Kasumi-1 (cell line): ENCODE measurements at places on chromosomes 2 and 18.
A peak's percentile ranks its signal among the peaks of the same experiment; 100 is the strongest.

- DNase-seq, result no peak
Observed at GRCh38 chr18:45463451-45463850, 151.8 kb upstream of the SLC14A2 start.

DNA sequence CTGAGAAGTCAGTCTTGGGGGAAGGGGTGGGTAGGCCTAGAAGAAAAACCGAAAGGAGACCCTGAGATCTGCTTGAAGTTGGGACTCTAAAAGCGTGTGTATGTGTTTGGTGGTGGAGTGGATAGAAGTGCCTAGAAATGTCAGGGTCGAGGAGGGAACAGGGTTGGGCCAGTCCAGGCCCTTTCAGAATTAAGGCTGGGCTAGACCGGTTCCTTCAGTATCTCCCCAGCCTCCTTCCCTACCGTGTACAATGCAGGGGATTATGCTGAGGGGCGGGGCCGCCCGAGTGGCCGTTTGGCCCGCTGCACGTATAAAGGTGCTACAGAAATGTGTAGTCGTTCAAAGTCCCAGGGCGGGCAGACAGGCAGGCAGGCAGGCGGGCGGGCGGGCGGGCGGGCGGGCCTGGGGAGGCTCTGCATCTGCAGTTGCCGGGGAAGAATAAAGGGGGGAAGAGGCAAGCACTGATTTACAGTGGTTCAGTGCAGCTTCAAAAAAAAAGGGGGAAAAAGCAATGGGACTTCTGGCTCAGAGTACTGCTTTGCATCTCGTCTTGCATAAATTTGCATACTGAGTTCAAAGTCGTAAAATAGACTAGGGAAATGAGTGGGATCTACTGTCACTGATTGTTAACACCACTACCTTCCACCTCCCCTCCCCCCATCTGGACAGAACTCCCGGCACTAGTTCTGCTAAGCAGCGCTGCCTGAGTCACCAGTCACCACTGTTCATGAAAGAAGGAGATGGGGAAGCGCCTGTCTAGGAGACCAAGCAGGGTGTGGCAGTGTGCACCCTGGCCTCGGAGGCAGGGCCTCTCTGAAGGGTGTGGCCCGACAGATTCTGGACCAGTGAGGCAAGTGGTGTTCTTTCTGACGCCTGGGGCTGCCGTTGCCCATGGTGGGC lies 3.6 kb downstream of the IGFBP2 start:
- DNase-seq, result no peak

GRCh38 chr2:201517094-201517493 lies 65.6 kb downstream of the STRADB start:
- DNase-seq, result no peak

DNA sequence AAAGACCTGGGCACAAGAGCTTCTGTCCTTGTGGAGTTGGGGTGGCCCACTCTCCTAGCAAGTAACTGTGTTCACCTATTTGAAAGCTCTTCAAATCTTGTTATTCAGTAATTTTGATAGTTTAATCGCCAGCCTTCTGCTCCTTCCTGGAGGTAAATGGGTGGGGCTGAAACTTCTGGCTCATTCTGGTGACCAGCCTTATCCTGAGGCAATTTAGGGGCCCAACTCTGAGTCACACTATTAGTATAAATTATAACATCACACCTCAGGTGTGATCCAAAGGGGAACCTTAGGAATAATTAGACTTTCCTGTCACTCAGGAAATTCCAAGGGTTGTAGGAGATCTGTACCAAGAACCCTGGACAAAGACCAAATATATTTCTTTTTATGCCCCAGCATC lies 255.8 kb upstream of the RGPD4 start:
- no peak for DNase-seq

DNA sequence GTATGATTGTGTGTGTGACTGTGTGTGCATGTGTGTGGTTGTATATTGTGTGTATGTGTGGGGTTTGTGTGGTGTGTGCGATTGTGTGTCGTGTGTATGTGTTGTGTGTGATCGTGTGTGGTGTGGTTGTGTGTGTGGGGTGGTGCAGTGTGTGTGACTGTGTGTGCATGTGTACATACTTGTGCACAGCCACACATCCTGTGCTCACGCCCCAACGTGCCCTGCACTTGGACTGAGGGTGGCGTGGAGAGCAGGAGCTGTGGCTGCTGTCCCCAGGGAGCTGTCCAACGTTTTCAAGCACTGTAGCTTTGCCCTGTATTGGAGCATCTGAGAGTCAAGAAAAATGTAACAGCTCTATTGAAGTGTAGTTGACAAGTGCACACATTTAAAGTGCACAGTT lies 243.2 kb upstream of the HDAC4 start:
- no peak for DNase-seq

- peak; percentile 39 for DNase-seq
Observed at GRCh38 chr2:223918671-223919134, 26.4 kb downstream of the WDFY1 start.

DNA sequence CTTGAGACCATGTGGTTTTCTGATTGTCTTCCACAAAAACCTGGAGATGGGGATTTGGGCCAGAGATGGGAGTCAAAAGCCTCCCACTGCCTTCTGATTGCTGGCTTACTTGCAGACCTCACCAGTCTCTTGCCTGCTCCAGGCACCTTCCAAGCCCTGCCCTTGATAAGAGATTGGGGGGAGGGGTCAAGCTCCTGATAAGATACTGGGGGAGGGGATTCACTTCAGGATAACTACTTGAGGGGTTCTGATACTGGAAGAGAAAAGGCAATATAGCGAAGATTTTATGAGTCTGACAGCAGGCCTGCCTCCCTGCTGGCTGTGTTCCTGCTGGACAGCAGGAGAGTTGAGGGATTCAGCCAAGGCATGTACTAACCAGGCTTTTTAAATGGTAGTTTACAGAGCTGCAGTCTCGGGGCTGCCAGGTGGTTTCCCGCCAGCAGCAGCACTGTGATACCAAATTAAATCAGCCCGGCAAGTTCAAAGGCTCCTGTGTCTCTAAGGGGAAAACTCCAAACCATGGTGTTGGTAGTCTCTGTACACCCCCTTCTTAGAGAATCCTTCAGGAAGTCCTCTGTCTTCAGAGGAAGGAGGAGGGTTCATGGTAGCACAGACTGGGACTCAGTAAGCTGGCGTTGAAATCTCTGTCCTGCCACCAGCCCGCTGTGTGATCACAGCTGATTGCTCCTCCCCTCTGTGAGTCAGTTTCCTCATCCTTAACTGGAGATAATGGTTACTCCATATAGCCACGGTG lies 58.3 kb downstream of the FBXO36 start:
- no peak for DNase-seq

DNA sequence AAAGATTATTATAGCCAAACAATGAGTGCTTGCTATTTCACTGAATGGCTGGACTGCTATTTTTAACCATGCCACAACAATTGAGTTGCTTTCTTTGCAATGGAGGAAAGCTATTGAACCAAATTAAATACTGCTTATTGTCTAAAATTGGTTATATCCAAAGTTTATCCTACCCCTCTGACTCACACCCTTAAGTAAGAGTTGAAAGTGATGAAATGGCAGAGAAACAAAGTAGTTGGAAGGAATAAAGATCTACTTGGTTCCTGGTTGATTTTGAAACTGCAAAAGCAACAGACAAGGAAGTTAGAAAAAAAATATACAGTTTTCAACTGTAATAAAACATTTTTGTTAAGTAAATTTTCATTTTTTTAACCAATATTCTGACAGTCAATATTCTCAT lies 47.5 kb downstream of the EML4 start:
- DNase-seq, result no peak

DNA sequence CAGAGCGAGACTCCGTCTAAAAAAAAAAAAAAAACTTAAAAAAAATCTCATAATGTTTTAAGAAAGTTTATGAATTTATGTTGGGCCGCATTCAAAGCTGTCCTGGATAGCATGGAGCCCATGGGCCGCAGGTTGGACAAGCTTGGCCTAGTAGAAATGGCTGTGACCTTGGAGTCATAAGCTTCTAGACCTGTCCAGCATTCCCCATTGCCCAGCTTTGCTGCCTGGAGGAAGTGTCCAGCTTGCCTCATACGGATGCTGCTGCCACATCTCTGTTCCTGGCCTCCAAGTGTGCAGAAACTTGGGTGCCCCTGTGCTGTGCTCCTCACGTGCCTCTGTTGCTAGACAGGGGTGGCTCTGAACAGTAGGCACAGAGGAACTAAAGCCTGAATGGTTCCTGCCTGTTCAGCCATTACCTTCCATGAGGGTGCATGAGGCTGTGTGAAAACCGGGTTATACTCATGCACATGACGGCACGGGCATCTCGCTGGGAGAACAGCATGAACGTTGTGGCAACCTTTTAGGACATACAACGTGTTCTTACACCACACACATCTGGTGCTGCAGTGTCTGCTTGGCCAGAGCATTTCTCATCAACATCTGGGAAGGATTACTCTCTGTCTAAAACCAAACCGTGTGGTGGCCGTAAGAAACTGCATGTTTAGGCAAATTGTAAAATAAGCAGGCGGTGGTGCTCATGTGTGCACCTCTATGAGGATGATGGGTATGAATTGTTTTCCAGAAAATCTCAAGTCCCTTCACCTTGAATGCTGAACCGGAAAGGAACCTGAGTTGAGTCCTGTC lies 38.2 kb downstream of the FHOD3 start:
- DNase-seq, result no peak

DNA sequence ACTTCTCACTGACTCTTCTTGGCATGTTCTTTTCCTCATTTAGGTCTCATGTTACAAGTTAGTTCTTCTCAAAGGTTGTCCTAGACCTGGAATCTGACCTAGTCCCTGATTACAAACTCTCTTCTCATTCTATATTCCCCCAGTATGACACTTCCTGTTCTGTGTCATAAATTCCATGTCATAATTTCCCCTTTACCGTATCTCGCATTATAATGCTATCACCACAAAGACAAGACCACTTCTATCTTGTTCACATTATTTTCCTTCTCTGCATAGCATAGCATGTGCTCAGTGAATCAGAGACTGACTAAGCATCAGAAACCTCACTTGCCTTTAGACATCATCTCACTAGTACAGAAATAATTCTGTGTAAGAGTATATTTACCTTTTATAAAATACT lies 63.6 kb upstream of the CAVIN2 start:
- DNase-seq, result peak; percentile 68

DNA sequence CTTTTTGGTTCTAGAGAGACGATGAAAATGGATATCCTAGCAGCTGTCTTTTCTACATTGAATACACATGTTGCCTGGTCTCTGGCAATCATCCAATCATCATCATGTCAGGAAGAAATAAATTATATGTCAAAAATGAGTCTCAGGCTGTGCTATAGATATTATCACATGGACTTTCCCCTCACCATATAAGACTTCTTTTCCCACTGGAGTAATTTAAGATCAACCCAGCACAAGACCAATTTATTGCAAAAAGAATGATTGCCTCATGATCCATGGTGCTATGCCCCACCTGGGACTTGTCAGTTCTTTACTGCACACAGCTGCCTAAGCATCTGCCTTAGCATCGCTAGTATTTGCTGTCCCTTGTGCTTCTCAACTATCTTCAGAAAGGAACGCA lies 783.7 kb upstream of the TMEFF2 start:
- no peak for DNase-seq

- DNase-seq, result no peak
Observed at GRCh38 chr2:22854588-22854987, 530.4 kb upstream of the KLHL29 start.

GRCh38 chr2:216909541-216910210 lies 49.8 kb upstream of the TNP1 start:
- no peak for DNase-seq

GRCh38 chr2:124267794-124268193 lies 242.7 kb downstream of the CNTNAP5 start:
- no peak for DNase-seq

GRCh38 chr18:10148189-10148929 lies 234.5 kb downstream of the VAPA start:
- DNase-seq, result no peak

- no peak for DNase-seq
Observed at GRCh38 chr18:50956116-50956515, 11.7 kb upstream of the ELAC1 start.

- DNase-seq, result peak; percentile 75
Observed at GRCh38 chr18:76450452-76451395, 44.3 kb downstream of the ZNF516 start.

DNA sequence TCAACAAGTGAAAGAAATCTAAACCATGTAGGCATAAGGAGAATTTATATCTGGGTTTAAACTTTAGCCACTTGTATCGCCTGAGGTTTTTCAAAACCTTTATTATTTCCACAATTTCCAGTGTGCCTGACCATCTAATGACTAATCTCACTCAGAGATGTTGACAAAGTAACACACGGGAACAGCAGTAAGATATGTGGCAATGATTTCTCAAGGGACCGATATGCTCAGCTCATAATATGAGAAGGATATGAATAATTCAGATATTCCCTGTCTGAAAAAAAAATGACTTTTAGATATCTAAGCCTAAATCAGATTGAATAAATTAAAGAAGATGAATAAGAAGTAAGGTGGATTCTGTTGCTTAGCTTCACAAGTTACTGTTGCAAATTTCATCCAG lies 43.5 kb downstream of the TMEM163 start:
- DNase-seq, result no peak

DNA sequence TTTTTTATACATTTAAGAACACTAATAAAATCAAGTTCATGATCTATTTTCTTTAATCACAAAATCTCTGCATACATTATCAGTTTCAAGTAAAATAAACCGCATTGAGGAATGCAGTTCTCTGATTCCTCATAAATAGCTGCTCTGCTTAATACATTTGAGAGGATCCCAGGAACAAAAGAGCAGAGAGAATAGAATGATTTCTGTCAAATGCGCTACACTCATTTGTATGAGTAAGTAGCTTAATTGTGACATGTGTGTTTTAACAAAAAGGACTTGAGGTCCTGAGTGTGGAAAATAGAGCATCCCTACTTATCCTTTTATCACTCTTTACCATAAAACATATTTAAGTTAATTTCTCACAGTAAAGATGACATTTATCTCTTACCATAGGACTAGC lies 134.0 kb downstream of the PID1 start:
- DNase-seq, result no peak

DNA sequence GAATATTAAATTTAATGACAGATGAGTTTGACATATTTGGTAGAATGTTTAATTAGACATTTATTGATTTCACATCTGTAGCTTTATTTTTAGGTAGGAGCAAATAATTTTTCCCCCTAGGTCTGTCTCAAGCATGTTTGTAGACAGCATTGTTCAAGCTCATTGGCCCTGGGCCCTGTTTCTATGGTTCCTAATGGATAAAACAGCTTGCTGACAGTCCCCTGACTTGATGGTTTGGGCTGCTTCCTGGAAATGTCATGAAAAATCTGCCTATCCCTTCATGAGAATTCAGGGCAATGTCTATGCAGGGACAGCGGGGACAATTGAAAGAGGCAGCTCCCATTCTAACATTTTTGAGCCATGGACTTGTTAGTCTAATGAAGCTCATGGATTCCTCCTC lies 14.6 kb upstream of the MEP1B start:
- DNase-seq, result no peak
